Suprapubic skin (tissue), 4 donors: ENCODE measurements at places on chromosomes 16 and 17.
A peak's percentile ranks its signal among the peaks of the same experiment; 100 is the strongest.

GRCh38 chr17:35175638-35176415, 18.4 kb downstream of the SLC35G3 start:
- DNase-seq = no peak

- no peak for DNase-seq
Observed at GRCh38 chr16:84196727-84197394, 5.9 kb downstream of the ADAD2 start.

DNA sequence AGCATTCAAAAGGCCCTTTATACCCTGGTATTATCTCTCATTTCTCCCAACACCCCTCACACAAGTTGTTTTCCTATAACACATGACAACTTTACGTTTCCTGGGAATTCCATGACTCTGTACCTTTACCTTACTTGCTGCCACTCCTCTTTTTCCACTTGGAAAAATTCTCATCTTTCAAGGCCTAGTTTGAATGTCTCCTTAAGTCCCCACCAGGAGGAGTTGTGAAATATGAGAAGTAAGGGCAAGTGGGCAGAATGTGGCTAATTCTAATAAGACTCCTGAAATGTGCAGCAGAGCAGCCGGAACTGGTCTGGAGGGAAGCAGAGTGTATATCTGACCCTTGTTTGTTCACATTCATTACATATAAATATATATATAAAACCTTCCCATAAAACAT, 39.7 kb downstream of the BRCA1 start:
- no peak for DNase-seq

DNA sequence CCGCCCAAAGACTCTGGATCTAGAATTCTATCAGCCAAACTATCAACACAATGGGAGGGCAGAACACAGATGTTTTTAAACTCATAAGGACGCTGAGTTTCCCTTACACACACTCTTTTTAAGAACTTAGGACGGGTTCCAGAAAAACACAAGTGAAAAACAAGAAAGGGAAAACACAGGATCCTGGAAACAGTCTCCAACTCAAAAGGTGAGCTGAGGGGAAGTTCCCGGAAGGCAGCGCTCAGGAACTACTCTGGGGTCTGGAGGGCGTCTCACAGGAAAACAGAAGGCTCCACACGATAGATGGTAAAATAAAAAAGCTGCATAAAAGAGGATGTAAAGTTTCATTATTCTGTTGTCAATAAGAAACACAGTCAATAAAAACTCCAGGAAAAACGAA, 80.2 kb upstream of the DOC2B start:
- peak; percentile 18 for DNase-seq

GRCh38 chr17:56499799-56500388, 93.6 kb upstream of the NOG start:
- no peak for DNase-seq

- DNase-seq = no peak
Observed at GRCh38 chr17:49110509-49110908, 22.1 kb upstream of the B4GALNT2 start.

DNA sequence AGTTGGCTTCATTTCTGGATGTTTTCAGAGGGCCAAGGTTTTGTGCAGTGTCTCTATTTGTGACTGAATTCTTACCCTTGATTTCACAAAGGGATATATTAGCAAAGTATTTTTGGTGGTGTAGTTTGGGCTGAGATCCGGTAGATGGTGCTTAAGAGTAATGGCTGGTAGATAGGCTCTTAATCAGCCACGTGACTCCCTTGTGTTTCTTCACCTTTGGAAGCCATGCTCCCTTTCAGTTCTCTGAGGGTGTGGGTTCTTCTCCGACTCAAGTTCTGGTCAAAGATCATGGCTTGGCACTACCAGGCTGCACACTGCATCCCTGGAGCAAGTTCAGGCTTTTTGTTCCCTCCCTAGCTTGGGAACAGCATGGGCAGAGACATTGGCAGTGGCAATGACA, 887.3 kb downstream of the CDH8 start:
- no peak for DNase-seq
